ENCODE measurements at places on chromosomes 13 and 19.

- DNase-seq = no peak
Observed at GRCh38 chr13:41961466-41961760, 504 bp upstream of the VWA8 start.

- no peak for DNase-seq
Observed at GRCh38 chr19:3207461-3208242, 16.8 kb upstream of the CELF5 start.

DNA sequence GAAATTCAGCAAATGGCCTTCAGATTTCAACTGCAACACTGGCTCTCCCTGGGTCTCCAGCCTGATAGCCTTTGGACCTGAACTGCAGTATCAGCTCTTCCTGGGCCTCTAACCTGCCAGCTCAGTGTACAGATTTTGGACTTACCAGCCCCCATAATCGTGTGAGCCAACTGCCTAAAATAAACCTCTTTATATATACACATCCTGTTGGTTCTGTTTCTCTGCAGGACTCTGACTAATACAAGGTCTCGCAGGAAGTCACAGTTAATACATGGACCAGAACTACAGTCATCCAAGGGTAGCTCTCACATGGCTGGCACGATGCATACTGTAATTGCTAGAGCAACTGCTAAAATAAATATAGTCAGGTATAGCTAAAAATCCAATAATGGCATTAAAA, 85.1 kb downstream of the KATNAL1 start:
- DNase-seq = no peak

DNA sequence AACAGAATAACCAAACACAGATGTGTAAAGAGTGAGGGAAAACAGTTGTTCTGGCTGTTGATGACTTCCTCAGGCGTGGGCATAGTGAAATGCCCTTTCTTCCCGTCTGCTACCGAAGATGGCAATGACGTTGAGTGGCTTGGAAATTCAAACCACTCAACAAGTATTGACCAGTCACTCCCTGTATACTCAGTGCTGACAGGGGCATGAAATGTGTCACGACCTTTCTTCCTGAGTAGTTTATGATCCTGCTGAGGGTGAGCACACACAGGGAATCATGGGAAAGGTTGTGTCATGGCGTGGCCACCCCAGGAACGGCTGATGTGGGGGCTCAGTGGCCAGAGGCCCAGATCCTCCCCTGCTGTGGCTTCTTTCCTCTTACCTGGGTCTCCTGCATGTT, 87.8 kb upstream of the C1QTNF9B start:
- DNase-seq = no peak

- no peak for DNase-seq
Observed at GRCh38 chr13:45833242-45833641, 18.3 kb downstream of the SIAH3 start.

DNA sequence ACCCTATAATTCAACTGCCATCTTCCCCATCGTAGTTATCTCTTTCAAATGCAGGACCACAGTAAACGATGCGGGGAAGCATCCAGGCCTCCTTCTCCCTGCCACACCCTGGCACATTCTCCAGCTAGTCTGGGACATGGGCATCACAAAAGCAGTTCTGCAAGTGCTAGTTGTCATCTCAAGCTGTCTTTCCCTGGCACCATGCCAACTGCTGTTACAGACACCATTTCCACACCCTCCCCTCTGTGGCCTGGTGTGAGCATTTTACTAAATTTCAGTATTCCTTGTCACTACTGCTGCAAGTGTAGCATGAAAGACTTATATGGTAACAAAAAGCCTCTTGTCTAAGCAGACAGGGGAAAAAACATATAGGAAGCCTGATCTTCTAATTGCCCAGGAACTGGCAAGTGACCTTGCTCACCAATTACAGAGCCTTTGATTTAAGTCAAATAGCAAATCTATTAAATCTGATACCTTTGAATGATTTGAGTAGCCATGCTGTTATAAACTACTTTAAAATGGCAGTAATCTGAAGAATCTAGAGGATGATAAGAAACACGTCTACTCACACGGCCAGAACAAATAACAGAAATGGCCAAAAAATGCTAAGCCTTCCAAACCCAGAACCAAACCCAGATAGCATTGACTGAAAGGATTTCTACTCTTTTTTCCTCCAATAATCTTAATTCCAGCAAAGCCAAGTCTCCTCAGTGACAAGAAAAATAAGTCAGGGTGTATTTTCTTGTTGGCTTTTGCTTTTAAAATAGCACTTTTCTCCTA, 179.0 kb downstream of the NUFIP1 start:
- DNase-seq = no peak

DNA sequence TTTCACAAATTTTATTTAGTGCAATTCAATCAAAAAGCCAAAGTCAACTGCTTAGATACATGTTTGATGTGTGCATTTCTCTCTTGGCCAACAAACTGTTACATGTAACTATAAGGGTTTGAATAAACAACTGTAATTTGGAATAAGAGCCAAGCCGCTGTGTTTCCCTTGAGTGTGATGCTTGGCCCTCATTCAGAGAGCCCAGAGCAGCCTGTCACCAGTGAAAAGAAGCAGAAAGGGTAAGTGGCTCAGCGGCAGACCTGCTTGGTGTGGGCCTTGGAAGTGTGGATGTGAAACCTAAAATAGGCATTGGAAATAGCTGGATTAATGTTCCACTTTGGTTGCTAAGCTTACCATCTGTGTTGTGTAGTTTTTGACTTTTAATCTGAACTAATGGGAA, 924.6 kb downstream of the OLFM4 start:
- DNase-seq = no peak

DNA sequence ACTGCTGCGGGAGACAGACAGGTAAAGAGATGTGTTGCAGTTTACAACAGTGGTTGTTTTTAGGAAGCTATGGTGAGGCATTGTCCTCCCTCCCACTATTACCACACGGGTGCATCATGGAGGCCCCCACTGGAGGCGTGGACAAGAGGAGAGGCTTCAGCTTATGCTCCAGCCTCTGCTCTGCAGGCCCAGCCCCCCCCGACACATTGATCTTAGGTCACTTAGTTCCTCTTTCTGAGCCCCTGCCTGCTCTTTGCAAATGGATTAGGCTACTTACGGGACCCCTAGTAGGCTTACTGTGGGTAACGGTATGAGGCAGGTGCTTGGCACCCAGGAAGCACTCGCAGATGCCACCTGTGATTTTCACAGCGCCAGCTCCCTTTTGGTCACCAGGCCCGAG, 123.9 kb downstream of the SLC7A1 start:
- DNase-seq = no peak

DNA sequence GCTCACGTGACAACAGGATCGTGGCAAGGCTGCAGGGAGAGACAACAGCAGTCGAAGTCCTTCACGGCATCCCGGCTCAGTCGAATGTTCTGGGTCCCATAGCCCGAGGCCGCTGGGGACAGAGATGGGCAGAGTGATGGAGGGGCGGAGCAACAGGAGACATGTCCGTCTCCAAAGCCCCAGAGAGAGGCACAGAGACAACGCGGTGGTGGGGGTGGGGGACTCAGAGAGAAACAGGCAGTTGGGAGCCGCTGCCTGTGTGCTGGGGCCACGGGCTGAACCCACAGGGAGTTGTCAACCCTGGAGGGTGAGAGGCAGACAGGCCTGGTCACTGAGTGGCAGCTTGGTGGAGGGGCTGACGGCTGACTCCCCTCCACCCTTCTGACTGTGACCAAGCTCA, 20.4 kb downstream of the NOSIP start:
- DNase-seq = no peak

All from central memory CD4-positive, alpha-beta T cell (primary cell).